Jurkat, Clone E6-1 (cell line): ENCODE measurements at places on chromosomes 2 and 18.
A peak's percentile ranks its signal among the peaks of the same experiment; 100 is the strongest.

GRCh38 chr2:67516899-67517530, 119.9 kb downstream of the ETAA1 start:
- no peak for DNase-seq

GRCh38 chr2:191318729-191319078, 73.5 kb downstream of the MYO1B start:
- no peak for DNase-seq

DNA sequence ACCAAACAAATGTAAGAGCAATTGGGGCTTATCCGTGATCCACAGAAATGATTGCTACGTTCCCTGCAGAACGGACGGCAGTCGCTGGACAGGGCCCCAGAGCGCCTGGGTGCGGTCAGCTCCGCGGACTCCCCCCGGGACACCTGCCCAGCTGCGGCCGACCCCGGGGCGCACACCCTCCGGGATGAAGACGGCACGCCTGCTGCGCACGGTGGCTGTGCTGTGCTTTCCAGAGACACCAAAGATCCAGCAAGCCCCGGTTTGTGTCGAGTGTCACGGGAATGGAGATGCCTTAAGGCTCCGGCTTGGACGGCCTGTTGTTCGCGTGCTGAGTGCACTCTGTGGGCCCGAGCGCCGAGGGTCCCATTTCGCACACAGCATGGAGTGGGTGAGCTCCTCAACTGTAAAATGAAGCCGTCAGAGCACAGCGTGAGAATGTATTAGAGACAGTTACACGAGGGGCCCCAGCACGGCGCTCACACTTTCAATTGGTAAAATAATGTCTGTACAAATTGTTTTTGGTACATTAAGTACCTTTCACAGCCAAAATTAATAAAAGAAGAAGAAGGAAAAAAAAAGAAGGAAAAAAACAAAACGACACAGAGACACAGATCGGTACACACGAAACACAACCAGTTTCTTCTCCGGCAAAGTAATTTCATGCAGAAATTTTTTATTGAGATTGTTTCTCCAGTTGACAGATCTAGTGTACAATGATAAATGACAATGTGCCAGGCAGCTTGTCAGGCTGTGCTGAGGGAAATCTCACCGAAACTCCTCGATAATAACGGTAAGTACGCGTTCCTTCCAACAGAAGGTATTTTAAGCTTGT, 615.8 kb upstream of the SALL3 start:
- no peak for DNase-seq

DNA sequence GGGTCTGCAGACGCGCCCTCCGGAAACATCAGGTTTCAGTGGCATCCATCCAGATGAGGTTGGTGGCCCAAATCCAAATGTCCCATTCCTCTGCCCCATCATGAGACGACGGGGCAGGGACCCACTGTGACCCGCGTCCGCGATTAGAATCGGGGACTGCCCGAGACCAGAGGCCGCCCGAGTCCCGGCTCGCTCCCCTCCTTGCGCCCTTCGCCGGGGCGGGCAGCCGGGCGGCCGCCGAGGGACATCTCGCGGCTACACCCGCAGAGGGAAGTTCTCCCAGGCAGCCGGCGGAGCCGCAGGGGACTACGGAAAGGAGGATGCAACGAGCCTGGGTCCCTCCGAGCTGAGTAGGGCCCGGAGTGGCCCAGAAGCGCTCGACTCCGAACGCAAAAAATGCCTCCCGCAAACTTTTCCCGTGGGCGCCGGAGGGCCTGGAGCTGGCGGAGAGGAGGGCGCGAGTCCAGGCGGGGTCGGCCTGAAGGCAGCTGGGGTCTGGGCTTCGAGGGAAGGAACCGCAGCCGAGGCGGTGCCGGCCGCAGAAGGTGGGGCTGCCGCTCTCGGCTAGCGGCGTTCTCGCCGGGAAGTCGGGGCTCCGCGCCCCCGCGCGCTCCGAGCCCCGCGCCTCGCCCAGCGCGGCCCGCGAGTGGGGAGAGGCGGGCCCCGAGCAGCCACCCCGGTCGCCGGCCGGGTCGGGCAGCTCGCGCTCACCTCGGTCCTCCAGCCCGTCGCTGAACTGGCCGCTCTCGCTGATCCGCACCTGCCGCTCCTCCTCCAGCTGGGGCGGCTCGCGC, 580 bp downstream of the TMEM163 start:
- DNase-seq = no peak

DNA sequence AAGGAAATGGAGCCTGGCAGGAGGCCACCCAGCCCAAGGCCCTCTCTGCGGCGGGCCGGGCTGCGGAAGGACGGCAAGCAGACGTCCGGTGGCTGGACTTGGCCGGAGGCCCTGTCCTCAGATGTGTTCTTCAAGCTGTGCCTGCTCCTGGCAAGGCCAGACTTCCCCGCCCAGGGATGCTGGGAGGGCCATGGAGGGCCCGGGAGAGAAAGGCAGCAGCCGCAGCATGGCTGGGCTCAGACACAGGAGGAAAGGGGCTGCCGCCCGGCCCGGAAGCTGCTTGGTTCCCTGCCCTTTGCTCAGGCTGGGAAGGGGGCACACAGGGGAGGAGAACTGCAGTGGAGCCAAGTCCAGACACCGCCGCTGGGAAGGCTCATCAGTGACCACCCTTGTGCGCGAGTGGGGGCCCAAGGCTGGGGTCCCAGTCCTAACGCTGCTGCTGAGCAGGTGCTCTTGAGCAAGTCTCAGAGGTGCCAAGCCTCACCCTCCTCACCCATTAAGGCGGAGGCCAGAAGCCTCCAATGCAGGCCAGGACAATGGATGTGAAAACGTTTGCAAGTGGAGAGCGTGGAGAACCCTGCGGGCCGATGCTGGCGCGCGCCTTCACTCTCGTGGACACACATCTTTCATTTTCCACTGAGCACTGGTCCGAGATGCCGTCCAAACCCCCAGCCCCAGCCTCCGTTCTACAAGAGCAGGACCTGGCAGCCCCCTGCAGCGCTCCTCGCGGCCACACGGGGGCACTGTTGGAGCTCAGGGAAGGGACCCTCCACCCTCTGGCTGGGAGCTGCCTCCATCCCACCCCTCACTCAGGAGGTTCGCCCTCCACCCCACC, 7.9 kb downstream of the CROCC2 start:
- peak; percentile 4 for DNase-seq

DNA sequence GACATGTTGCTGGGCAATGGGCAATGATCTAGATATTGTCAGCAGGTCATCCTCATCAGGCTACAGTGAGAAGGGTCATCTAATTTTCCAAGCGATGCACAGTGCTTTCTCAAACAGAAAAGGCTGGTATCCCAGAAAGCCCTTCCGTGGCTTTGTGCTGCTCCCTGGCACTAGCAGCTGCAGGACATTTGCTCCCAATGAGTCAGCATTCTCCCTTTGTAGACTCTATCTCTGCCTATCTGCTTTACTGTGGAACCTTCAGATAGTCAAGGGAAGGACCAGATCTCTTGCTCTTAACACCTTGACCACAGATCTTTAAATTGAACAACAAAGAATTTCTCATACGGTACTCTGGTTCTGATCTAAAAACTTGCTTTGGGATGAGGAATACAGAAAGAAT, 101.4 kb downstream of the CDH2 start:
- no peak for DNase-seq

DNA sequence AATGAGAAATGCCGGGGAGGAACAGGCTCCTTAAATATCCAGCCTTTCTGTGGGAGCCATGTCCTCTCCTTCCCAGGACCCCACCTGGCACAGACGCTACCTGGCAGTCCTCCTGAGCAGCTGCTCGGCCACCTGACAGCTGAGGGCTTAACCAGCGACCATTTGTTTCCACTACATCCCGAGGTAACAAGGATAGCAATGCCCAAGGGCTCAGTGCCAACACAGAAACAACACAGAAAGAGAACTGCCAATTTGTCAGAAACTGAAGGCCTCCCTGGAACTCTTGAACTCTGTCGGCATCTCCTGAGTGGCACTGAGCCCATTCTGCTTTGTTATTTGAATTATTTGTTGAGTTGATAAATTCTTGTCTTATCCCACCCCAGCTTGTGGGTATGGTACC, 122.2 kb upstream of the ARHGAP28 start:
- DNase-seq = no peak

GRCh38 chr2:209425471-209426071, 1.7 kb downstream of the MAP2 start:
- peak; percentile 10 for DNase-seq

- DNase-seq = no peak
Observed at GRCh38 chr2:67225287-67225973, 171.7 kb upstream of the ETAA1 start.

GRCh38 chr2:236671896-236672562, 102.4 kb downstream of the ACKR3 start:
- no peak for DNase-seq

- no peak for DNase-seq
Observed at GRCh38 chr2:29134933-29135332, 19.7 kb downstream of the CLIP4 start.

- DNase-seq = no peak
Observed at GRCh38 chr2:67772216-67773170, 290.3 kb downstream of the C1D start.

- no peak for DNase-seq
Observed at GRCh38 chr2:10159086-10159485, 36.5 kb downstream of the RRM2 start.

DNA sequence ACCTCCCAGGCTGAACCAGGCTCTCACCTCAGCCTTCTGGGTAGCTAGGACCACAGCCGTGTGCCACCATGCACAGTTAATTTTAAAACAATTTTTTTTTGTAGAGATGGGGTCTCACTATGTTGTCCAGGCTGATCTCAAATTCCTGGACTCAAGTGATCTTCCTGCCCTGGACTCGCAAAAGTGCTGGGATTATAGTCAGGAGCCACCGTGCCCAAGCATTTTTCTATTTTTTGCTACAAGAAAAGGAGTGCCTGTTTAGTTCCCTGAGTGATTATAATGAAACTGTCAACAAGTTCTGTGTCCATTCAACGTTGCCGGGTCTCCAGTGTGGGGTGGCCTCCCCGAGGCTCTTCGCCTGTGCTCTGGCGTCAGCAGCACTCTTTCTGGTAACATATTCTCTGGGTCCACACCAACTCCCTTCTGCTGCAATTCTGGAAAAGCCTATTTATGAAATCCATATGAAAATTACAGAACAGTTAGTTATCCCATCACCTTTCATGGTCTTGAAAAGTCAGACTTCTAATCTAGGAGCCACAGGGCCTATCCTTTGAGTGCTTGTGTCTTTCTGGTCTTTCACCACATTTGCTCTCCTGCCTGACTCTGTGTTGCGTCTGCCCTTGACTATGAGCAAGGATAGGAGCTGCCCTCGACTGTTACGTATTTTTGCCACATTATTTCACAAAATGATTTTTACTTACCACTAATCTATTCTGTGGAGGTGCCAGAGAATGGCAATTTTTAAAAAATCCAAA, 172.7 kb downstream of the SOCS6 start:
- no peak for DNase-seq

DNA sequence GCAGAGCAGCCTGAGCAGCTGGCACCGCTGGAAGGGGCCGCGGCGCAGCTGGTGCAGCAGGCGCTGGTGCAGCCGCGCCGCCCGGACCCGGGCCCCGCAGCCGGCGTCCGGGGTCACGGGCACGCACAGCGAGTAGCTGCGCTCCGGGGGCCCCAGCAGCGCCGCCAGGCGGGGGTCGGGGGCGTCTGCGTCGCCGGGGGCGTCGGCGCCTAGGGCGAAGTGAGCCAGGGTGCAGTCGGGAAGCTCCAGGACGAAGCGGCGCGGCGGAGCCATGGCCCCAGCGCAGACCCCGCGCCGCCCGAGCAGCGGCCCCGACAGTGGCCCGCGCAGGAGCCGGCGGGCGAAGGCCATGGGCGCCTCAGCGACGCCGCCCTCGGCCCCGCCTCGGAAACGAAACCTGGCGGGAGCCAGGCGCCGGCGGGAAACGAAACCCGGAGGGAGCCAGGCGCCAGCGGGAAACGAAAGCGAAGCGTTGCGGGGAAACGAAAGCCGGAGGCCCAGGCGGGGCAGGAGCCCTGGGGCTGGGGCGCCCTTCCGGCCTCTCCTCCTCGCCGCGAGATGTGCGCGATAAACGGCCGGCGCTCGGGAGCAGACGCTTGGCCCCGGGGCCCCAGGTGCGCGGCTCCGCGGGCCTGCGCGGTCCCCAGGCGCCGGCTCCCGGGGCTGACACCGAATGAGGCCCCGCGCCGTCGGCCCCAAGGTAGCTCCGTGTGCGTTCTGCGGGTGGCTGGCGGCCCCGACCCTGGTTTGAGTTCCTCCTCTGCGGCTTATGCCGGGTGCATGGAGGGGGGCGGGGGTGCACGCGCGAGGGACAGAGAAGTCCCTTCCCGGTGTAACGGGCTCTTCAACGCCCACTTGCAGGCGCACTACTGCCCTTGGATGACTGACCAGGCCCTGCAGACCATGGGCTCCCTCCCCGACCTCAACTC, at the start of gene CMPK2:
TSS of gene CMPK2 (minus strand) at position 562 of the 929 bp plus-strand sequence. CDS start at position 351, 211 bp downstream.
- peak; percentile 67 for DNase-seq

- DNase-seq = no peak
Observed at GRCh38 chr2:233428438-233428837, 74.1 kb downstream of the DGKD start.

- no peak for DNase-seq
Observed at GRCh38 chr2:39437522-39438296, 624 bp upstream of the MAP4K3 start.

GRCh38 chr18:50879302-50880118, 592 bp downstream of the ME2 start:
- peak; percentile 31 for DNase-seq

- no peak for DNase-seq
Observed at GRCh38 chr18:59059140-59059539, 80.5 kb upstream of the SEC11C start.

GRCh38 chr2:51424418-51424817, 392.5 kb upstream of the NRXN1 start:
- no peak for DNase-seq

DNA sequence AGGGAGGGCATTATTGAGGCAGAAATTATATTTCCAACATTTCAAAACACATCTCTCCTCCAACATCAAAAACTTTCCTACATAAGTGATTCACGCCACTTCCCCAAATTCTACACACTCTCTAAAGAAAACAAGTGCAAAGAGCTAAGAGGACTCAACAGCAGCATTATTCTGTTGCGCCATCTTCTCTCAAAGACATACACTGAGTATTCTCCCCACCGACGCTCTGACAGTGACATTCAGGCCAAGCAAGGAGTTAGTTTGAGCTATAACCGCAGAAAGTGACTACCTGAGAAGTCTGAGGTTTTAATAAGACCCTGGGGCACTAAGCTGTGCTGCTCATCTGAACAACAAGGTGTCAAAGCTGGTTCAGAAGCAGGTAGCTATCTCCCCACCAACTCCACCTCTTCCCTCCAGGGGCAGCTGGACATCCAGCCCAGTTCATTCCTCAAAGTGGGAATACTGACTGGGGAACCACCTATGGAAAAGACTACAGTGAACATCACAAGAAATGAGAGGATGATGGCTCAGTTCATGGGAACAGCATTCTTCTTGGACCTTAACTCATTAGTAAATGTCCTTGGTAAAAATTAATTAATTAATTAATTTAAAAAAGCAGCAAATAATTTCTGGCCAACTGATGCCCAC, 309.5 kb upstream of the CCDC68 start:
- DNase-seq = no peak

GRCh38 chr18:67581178-67581577, 64.7 kb upstream of the DSEL start:
- no peak for DNase-seq

- DNase-seq = no peak
Observed at GRCh38 chr18:48905513-48905912, 45.3 kb downstream of the SMAD7 start.
